ENCODE measurements at places on chromosomes 3 and 15.

- no peak for DNase-seq
Observed at GRCh38 chr3:133896002-133896761, 500 bp upstream of the RAB6B start.

DNA sequence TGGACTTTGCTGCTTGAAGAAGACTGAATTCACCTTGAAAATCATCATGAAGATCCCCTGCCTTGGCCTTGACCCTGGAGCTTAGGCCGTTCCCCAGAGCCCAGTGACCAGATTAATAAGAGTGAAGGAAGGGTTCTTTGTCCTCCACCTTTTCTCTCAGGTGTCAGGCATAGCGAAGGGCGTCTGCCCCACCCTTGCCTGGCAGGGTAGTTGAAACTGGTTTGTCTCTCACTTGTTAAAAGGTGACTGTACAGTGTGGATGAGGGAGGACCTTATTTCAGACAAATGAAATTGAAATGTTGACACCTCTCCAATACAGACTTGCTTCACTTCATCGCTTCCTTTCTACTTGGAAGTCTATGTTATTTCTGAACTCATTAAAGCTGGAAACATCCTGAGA is 223.7 kb upstream of the BHLHE40 start:
- no peak for DNase-seq

DNA sequence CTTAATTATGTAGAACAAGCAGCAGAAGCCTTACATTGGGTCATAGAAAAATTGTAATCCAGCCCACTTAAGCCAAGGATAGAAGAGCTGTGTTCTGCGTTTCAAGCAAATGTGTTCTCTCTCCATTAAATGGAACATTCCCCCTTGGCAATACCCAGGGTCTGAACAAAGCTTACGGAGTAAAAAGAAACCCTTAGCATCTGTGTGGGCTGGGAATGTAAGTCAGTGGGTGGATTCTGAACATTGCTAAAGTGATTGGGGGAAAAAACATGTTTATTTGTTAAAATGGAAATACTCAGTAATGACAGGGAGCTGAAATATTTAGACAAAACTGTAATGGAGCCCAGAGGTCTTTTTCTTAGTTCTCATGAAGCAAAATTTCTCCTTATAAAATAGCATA is 147.4 kb downstream of the DUT start:
- no peak for DNase-seq

DNA sequence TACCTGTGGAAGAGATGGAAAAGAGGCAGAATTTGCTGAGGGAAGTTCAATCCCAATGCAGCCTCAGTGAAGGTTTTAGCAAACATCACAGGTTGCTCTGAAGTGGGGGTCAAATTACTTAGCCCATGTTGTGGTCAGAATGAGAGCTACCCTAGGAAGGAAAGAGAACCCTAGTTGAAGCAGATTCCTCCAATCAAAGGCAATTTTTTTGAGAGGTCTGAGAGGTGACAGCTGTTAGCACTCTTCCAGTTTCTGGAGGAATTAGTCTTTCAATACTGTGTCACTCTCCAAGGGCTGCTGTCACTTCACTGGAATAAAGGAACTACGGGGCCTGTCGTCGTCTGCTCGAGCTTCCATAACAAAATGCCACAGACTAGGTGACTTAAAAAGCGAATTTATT is 584.2 kb upstream of the DPPA4 start:
- no peak for DNase-seq

GRCh38 chr3:117486719-117487716 is 777.4 kb downstream of the TUSC7 start:
- no peak for DNase-seq

DNA sequence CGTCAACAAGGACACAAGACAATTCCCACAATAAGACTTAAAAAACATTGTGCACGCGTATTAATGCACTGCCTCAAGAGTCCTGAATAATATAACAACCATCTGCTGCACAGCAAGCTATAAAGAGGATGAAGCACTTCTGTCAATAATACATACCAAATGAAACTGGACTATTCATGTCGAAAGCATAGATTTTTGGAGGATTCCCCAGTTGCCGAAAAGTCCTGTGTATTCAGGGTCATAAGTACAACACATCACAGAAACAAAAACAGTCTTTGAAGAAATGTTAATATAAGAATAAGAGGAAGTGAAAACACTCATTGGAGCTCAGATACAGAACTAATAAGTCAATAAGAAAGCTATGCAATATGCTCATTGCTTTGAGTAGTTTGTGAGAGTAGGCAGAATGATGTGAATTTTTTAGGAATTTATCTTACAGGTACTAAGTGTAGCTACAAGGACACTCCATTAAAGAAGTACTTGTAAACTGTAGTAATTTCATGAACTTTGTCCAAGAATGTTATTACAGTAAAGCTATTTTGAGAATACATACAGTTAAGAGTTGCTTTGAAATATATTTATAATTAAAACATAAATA is 31.6 kb downstream of the CBLB start:
- DNase-seq: no peak

DNA sequence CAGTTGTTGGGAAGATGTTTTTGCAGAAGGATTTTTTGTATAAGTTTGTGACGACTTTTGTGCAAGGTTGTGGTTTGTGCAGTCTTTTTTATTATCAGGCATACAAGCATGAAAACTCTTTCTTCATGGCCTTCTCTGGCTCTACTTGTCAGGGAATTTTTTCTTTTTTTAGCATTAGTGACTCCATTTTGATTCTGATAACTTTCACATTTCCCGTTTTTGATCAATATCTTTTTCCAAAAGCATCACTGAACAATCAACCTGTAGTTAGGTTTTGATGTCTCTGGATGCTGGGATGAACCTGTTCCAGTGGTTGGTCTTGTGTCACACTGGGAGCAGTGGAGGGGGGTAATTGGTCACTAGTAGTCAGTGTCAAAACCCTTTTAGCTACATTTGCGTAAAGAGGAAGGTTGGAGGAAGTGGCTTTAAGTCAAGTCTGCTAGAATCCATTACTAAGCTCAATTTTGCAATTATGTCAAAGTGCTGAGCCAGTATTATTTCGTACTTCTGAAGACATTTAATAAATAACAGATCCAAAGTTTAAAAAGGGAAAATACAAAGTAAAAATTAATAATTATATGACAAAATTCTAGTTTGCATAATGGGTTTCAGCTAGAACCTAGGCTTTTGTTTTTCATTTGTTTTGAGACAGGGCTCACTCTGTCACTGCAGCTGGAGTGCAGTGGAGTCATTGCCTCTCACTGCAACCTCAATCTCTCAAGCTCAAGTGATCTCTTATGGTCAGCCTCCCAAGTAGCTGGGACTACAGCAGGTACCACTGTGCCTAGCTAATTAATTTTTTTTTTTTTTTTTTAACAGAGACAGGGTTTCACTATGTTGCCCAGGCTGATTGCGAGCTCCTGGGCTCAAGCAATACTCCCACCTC is 18.8 kb upstream of the CFAP161 start:
- DNase-seq: no peak

- DNase-seq: no peak
Observed at GRCh38 chr15:25178835-25179672, 224.3 kb downstream of the SNRPN start.

DNA sequence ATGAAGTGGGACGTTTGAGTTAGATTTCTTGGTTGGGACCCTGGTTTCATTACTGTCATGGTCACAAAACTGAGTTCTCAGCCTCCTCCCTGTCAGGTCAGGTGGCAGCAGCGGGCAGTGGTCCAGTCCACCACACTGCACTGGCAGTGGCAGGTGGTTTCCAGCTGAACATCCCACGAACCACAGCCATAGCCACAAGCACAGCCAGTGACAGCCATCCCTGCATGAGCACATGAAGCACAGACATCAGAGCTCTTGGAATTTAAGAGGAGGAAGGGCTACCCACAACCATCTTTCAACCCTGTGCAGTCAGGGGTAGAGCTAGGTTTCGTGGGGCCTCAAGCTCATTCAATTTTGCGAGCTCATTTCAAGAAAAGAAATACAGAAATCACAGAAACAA is 1.5 kb downstream of the RETNLB start:
- DNase-seq: no peak

- DNase-seq: no peak
Observed at GRCh38 chr3:170638988-170639387, 53.1 kb upstream of the SLC7A14 start.

- no peak for DNase-seq
Observed at GRCh38 chr3:45868213-45868612, 18.1 kb upstream of the CCR9 start.

DNA sequence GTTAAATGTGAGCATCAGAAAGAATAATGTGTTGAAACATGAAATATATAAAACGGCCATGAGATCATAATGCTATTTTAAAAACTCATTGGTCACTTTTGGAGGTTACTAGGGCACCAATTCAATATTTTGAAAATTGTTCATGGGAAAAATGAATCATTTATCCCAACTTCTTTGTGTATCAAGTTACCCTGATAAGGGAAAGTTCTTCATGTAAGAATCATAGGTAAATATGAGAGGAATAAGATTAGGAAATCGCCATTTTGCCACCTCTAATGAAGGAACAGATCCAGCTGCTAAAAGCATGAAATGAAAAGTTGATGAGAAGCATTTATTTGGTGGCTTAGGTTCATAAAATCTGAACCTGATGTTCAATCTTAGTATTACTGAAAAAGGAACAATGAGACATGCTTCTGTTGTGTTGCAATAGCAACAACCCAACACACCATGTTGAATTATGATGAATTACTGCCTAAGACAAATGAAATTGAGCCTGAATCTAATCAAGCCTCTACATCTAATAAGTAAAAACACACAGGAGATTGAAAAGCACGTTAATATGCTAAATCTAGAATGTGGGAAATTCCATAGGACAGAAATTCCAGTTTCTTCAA is 32.5 kb downstream of the ABHD5 start:
- DNase-seq: no peak

DNA sequence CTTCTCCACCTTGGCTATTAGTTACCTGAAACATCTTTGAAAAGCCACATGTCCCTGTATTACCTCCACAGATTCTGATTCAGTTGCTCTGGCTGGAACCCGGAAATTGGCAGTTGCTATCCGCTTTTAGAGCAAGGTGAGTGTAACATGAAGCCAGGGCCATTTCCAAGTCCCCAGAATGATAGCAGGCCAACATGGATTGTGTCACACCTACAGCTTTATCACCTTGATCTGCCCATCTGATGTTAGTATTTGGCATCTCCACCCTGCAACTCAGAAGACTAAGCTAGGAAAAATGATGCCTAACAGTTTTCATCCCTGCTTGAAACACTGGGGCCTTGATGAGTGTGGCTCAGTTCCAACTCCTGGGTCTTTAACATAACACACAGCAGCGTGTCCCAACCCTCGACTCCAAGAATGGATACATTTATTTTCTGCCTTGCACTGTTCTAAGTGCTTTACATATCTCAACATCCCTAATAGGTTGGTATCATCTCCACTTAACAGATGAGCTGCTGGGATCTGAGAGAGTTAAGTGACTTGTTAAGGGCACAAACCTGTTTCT is 21.3 kb upstream of the NUDT16 start:
- DNase-seq: no peak

- DNase-seq: no peak
Observed at GRCh38 chr15:68706931-68707330, 113.8 kb downstream of the ANP32A start.

DNA sequence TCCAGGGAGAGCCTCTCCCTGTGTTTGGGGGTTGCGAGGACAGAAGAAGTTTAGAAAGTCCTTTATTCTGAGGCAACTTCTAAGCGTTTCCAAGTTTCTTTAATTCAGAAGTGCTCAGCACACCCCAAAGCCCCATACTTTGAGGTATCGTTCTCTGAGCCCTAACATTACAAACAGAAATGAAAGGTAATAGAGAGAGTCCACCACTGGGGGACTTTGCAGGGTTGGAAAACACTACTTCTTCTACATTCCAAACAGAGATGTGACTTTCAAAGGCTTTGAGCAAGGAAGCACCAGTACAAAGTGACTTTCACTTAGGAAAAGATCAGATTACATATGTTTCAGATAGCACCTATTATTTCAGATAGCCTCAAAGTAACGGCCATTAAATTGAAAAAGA is 6.2 kb upstream of the ZNF280D start:
- DNase-seq: no peak

DNA sequence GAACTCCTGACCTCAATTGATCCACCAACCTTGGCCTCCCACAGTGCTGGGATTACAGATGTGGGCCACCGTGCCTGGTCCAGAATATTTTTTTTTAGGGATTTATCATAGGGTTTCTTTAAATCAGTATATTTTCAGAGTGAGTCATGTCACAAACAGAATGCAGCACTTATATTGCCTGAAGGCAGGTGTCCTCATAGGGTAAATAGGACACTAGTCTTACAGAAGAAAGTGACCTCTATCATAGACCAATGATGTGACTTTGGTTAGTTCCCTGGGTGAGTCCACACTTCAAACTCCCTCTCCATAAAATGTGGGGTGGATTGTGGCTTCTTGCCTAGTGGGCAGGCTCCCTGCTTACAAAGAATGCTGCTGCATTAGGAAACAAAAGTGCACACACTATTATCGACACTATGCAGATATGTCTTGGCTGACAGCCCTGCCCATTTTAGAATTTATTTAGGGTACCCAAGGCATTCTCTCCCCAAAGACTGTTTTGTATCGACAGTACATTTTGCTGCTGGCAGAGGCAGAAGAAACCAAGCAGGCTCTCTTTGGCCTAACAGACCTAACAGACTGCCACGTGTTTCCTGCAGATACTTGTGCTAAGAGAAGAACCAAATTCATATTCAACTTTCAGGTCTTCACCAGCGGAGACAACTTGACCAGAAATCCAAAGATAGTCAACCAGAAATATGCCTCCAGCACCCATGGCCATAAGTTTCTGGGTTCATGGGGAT is 125.0 kb downstream of the MOBP start:
- DNase-seq: no peak

GRCh38 chr3:164470471-164470870 is 607.8 kb downstream of the SI start:
- no peak for DNase-seq

DNA sequence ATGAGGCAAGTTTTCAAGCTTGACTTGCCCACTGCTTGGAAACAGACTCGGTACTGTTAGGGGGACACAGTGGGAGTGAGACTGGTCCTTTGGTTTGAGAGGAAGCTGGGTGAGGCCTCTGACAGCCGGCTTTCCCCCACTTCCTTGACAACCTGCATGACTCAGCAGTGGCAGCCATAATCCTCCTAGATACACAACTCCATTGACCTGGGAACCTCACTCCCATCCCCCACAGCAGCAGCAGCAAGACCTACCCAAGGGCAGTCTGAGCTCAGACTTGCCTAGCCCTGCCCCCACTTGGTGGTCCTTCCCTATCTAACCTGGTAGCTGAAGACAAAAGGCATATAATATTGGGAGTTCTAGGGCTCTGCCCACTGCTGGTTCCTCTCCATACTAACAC is 1043.5 kb upstream of the ALCAM start:
- DNase-seq: no peak

DNA sequence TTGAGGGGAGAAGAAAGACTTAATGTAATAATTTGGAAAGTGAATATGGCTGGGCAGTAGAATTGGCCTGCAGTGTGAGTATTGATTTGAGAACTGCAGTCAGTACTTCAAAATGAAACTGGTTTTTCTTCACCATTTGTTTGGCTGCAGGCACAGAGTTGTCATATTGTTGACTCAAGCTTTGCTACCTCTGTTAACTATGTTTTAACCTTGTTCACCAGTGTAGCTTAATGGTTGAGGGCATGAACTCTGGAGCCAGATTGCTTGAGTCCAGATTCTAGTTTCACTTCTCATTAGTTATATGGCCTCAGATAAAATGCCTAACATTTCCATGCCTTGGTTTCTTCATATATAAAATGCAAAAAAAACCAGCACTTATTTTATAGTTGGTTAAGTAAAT is 64.1 kb downstream of the CFAP44 start:
- no peak for DNase-seq

GRCh38 chr3:102006812-102007485 is 157.6 kb downstream of the NFKBIZ start:
- no peak for DNase-seq

Data from nucleus accumbens (tissue), 56 donors.